AG04450 (cell line): ENCODE measurements at places on chromosomes 2 and 18.

- no peak for DNase-seq
These were observed 70.3 kb upstream of the PELI1 start for GRCh38 chr2:64214281-64215115.

- DNase-seq = no peak
These were observed 75.1 kb upstream of the TANK start for GRCh38 chr2:161085149-161085548.

DNA sequence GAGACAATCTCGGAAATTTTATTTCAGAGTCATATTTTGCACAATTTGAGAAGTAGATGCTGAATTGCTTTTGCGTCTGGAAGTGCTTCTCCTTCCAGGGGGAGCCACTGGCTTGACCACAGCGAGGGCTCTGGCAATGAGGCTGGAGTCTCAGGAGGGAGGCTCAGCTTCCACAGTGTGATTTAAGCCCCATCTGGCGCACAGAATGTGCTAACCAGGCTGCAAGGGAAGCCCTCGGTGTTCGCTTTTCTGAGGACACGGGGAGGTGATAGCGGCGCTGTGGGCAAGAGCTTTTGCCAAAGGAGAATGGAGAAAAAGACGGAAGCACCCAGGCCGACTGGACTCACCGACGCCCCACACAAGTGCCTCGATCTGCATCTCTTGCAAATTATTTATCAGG lies 52.4 kb downstream of the ADI1 start:
- DNase-seq = no peak

- DNase-seq = no peak
These were observed 162.0 kb upstream of the ZFP36L2 start for GRCh38 chr2:43388371-43388770.

GRCh38 chr2:209334188-209335017 lies 89.4 kb upstream of the MAP2 start:
- peak; percentile 13 for DNase-seq

GRCh38 chr2:117775703-117776219 lies 38.7 kb upstream of the DDX18 start:
- no peak for DNase-seq

GRCh38 chr2:215435280-215435869 lies 493 bp downstream of the FN1 start:
- DNase-seq = no peak

DNA sequence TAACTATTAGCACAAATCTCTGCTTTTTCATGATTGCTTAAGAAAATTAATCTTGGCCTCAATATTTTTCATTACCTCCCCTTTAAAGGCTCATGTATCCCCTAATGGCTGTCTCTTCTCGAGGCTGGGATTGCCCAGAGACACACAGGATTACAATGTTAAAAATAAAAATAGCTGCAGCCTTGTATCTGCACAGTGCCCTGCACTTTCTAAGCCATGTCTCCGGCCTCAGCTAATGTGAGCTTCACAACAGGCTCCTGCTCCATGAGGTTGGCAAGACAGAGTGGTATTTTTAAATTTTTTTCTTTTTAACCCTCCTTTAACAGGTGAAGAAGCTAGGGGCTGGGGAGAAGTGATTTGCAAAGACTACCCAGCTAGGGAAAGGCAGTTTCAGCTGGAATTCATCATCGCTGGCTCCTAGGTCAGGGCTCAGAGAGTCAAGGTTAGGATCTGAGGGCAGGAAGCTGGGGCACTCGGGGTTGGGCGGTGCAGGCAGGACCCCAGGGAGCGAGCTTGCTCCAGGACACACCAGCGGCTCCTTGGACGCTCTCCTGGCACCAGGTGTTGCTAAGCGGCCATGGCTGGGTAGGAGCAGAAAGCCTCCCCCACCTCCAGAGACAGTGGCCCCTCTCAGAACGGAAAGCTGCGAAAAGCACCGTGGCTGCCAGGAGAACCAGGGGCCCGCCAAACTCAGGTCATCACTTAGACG lies 135.6 kb downstream of the SMAD2 start:
- no peak for DNase-seq

DNA sequence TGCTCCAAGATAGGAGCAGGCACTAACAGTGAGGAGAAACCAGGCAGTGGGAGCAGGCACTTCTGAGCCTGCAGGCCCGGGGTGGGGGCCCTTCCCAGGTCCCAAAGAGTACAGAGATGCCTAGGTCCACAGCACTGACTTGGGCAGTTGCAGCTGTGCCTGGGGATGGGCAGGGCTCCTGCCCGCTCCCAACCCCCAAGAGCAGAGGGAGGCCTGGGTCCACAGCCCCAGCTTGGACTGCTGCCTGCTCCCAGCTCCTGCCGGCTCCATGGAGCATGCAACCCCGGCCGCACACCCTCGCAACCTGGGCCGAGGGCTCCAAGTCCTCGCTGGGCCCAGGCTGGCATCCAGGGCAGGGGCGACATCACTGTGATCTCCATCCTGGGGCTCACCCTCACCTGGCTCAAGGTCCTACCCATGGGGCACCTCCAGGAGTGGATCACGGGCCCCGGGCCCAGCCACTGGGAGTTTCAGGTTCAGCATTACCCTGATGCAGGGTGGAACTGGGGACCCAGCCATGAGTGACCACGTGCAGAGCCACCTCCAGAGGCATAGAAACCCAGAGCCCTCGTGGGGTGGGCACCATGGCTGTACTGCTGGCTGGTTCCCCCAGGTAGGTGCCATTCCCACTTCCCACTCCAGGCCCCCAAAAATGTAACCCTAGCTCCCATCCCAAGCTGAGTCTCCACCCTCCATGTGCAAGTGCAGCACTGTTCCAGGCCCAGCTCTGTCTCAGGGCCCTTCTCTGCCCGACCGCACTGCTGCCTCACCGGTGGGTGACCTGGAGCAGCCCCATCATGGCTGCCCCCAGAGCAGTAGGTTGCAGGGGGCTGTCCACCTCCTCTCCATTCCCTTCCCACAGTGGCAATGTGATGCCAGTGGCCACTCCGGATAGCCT lies 325.6 kb downstream of the NR4A2 start:
- DNase-seq = no peak

DNA sequence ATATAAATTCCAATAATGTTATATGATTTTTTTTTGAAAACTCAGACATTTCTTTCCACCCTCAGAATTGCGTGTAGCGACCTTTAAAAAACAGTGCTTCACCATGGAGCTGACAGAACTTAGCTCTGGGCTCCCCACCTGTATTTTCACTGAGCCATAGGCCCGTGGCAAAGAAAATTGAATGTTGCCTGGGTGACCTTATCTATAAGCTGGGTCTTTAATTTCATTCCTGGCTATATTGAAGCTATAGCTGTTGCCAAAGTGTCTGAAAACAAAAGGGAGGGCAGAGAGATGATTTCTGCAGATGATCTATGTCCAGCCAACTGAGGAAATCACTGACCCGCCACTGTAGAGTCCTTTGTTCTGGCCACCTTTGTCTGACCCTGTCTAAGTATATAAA lies 411.7 kb downstream of the PTPRM start:
- no peak for DNase-seq

DNA sequence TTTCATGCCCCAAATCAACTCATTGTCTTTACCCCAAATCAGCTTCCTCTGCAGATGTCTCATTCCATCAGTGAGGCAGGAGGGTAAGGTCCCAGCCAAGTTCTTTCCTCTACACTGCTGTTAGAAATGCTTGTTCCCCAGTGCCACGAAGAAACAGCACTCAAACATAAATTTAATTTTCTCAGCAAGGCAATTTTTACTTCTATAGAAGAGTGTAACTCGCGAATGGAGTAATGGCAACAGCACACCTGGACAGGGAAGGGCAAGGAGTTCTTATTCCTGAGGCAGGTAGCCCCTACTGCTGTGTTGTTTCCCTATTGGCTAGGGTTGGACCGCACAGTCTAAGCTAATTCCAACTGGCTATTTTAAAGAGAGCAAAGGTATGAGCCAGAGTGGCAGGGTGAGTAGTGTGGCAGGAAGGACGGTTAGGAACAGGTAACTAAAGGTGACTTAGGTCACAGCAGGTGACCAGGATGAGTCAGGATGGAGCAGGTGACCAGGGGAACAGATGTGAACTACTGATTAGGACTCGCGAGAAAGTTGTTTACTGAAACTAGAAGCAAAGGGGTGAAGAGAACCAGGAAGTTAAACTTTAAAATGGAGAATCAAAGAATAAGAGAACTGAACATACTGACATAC lies 12.0 kb upstream of the CEP68 start:
- no peak for DNase-seq

GRCh38 chr2:159561786-159562185 lies 54.6 kb downstream of the BAZ2B start:
- no peak for DNase-seq

- no peak for DNase-seq
These were observed 25.8 kb downstream of the PKP4 start for GRCh38 chr2:158482594-158482993.

DNA sequence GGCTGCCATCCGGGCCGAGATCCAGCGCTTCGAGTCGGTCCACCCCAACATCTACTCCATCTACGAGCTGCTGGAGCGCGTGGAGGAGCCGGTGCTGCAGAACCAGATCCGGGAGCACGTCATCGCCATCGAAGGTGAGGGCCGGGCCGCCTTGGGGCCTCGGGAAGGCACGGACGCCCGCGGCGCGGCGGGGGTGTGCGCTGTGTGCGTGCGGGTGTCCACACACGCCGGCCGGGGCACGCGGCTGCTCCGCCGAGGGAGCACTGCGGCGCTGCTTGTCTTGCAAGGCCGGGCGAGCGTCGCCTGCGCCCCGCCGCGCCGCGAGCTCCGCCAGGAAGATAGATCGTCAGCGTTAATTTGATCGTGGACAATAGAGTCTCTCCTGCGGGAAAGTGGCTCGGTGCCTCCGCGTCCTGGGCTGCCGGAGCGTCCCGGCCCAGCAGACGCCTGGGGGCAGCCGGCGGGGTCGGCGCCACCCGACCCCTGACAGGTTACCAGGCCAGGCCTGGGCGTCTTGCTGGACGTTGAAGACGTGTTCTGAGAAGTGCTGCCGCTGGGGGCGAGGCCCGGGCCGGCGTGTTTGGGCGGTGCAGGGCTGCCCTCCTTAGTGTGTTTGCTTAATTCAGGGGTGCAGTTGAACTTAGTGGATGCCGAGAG lies 1.0 kb downstream of the AGAP1 start:
- no peak for DNase-seq

DNA sequence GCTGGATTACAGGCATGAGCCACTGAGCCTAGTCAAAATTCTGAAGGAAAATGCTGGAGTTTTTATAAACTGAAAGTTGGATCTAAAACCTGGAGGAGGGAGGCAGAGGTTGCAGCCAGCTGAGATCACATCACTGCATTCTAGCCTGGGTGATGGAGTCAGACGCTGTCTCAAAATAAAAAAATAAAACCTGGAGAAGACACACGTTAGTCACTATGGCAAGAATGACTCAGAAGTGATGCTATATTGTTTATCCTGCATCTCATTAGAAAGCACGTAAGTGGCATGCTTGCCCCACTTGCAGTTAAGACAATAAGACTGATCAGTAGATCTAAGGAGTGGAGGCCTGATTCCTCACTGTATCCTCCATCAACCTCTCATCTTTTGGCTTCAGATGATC lies 106.6 kb upstream of the STON1 start:
- DNase-seq = peak; percentile 50

- no peak for DNase-seq
These were observed 562 bp downstream of the ANKMY1 start for GRCh38 chr2:240557101-240557751.

DNA sequence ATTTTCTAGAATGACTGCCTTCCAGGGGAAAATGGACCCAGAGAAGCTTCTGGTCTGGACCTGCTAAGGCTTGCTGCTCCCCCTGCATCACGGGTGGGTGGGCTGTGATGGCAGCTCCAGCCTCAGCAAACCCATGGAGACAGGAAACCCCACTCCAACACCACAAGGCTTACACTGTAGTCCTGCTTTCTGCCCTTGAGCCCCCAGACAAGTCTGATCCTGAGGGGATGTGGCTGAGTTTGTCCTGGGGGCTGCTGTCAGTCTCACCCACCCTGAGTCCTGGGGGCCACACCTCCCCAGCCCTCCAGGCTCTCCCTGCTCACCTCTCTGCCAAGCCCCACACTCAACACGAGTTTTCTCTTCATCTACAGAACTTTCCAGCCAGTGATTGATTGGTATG lies 279.4 kb downstream of the EIPR1 start:
- no peak for DNase-seq

GRCh38 chr2:171134624-171135230 lies 26.0 kb downstream of the TLK1 start:
- DNase-seq = no peak

DNA sequence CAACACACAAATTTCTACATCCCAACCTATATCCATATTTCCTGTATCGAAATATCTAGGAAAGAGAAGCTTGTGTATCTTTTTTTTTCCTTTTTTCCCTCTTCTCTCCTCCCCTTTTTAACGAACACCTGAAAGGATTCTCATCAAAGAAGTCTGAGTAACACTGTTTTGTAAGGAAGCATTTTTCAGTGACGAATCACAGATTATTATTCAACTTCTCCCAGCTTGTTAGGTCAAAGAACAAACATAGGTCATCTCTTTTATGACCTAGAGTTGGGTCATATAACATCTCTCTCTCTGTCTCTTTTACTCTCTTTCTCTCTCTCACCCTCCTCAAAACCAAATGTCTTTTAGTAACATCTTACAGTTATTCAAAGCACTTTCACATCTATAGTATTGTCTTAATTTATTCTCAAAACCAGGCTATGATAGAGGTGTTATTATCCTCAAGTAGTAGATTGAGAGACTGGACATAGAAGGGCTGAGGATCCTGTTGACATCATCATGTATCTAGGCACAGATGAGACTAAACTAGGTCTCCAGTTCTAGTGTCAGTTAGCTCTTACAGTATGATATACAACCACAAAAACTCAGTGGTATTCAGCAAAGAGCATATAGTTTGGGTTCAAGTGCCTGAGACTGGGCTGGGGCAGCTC lies 80.1 kb upstream of the SPOPL start:
- DNase-seq = no peak

DNA sequence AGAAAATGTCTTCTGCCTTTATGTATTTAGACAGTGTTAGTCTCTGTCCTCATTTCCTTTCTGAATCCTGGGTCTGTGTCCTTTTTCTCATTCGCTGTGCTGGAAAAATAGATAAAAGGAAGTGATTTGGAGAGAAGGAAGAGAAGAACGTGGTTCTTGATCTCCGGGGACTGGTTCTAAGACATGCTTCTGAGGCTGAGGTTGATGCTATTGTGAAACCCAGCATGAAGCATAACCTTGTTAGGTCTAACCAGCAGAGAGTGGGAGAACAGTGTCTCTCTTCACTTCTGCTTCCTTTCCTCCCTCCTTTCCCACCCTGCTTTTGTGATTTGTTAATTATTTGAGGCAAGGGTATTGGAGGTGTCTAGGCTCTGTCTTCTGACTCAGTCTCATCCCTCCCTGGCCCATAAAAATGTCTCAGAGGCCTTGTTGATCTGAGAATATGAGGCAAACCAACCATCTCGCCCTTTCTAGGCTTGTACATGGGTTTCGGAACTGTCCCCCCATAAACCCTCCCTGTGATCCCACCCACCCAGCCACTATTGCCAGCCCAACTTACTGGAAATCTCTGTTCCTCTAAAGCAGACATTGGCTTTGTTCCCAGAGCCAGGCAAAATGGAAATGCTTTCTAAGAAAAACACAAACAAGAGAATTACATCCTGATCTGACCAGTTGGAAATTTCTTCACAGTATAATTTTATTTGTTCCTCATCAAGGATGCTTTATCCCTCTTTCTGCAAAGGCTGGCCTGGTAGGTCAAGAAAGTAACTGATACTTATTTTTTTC lies 360.6 kb upstream of the TNP1 start:
- no peak for DNase-seq

- DNase-seq = no peak
These were observed 58.5 kb downstream of the EIF5B start for GRCh38 chr2:99395589-99396130.

- DNase-seq = no peak
These were observed 6.8 kb upstream of the EFHD1 start for GRCh38 chr2:232626584-232626983.

- DNase-seq = no peak
These were observed 97.9 kb downstream of the BAZ2B start for GRCh38 chr2:159518321-159519005.

- no peak for DNase-seq
These were observed 25.5 kb downstream of the SP5 start for GRCh38 chr2:170740660-170741059.
